Peyer's patch (tissue), 4 donors: ENCODE measurements at places on chromosomes 3 and 15. TPM values are rescaled to one million over a fixed set of nuclear protein-coding genes. Genes with fewer than 3 reads are reported as not detected.

DNA sequence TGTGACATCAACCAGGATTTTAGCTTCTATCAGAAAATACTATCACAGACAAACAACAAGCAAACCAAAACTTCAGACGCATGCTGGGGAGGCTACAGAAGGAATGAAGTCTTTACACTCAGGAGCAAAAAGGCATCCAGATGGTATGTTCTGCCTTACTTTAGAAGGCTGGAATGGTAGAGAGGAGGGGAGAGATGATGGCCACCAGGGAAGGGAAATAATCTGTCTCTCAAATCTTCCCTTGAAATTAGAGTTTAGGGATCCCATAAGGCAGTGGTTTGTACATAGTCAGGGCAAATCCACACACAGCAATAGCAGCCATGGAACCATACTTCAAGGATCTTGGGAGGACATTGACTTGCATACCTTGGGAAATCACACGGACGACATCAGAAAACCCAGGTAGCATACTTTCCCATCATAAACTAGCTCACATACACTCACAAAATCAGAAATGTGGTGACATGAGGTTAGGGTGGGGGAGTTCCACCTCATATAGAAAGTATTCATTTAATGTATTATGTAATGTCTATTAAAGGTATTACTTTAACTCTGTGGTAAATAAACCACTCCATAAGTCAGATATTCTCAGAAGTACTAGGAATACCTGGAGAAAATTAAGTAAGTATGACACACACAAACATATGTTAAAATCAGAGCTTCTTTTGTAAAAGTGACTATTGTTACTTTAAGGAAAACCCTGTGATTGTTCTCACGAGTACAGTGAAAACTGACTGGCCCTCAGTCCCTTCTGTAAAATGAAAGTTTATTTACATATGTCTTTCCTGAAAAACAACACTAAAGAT lies 9.4 kb downstream of the BTLA start:
- DNase-seq = no peak

GRCh38 chr15:52039925-52040781 lies 21.1 kb downstream of the MAPK6 start:
- DNase-seq = no peak

DNA sequence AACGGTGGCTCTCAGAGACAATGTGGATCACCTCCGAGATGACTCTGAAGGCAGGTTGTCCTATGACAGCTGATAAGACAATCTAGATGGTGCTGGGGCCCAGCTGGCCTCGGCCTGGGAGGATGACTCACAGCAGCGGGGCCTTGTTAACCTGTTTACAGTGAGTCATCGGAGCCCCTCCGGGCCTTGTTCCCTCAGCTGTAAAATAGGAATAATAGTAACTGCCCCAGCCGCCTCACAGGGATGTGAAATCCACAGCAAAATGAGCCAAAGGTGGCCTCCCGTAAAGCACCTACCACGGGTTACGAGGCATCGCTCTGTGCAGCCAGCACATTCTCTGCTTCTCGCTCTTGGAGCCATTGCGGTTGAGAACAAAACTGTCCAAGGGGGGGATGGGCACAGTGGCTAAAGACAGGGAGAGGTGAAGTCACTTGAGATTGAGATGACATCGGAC lies 88.6 kb upstream of the RASGRF1 start:
- no peak for DNase-seq

DNA sequence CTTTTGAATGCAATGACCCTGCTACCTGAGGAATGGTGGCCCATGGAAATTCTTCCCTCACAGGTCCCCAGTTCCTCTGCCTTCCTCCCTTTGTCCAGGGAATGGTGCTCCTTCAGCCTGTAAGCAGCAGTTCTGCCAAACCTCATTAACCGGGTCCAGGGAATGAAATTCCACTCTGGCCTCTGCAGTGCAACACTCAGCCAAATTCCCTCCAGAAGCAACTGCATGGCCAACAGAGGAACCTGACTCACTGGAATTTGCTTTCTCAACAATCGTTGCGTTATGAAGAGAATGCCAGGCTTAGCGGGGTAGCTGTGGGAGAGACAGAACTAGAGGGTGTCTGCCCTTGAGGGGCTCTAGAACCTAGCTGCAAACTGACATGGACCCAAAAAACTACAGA lies 449.4 kb upstream of the PROK2 start:
- no peak for DNase-seq

DNA sequence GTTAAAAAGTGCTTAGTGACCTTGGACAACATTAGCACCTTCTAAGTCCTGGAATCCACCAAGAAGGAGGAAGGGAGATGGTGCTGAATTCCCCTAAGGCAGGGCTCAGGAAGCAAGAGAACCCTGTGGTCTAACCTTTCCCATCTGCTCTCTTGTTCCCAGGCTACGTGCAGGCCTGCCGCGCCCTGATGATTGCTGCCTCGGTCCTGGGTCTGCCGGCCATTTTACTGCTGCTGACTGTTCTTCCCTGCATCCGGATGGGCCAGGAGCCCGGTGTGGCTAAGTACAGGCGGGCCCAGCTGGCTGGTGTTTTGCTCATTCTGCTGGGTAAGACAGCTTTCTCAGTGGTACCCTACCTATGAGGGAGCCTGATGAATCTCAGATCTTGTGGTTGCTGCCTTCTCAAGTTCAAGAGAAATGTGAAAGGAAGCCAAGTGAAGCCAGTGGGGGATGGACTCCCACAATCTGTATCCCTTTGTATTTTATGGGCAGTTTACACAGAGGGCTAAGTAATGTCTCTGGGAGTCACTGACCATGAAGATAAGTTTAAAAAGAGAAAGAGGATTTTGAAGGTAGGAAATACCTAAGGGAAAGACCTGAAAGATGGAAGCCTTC lies 4.4 kb downstream of the CLDN11 start:
- no peak for DNase-seq

DNA sequence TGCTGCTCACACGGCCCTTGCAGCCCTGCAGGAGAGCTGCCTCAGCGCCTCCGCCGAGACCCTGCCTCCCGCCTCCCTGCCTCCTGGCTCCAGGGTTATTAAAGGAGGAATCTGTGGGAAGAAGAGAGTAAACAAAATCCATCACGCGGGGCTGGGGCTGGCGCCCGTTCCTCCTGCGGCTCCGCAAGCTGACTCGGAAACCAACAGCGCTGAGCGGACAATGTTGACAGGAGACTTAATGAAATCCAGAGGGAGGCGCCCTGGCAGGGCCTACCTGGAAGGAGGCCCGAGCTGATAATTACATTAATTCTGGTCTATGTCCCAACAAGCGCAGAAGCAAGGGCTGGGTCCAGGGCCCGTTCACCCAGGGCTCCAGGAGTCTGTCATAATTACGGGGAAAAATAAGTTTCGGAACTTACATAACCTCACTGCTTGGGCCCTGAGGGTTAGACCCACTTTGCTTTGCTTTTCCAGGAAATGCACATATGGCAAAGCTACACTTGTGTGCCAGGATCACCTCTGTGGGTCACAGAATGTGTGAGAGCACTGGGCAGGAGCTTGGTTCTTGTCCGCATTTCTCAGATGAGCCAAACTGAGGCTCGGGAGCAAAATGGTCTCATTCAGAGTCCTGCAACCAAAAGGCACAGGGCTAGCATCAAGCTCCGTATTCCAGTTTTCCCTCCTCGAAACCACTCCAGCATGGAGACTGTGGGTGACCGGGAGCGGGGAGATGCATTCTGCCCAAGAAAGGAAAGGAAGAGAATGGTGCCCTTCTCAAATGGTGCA lies 43.8 kb upstream of the SLC6A6 start:
- DNase-seq = no peak

DNA sequence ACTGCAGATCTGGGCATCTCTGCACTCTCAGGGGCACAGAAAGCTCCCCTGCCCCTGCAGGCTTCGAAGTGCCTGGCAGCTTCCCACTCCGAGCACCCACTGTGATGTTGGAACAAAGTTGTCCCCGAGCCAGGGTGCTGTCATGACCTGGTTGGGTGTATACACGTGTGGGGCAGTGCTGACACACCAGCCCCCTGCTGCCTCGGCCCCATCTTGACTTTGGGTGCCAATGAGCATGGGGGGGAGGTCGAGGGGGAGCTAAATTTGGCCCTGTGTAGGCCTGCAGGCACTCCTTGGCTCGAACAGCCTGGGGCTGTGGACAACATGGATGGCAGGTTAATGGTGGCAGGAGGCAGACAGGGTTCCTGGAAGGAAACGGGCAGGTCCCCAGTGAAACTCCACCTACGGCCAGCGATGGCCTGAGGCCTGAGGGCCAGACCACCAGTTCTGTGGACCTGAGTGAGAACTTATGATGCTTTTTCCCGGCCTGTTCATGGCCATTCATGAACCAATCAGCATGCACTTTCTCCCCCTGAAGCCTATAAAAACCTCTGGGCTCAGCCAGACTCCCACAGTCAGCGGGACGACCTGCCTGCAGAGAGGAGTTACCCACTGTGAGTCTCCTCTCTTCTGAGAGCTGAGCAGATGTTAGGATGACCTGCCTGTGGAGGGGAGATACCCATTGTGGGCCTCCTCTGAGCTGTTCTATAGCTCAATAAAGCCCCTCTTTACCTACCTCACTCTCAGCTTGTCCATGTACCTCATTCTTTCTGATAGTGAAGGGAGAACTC lies 1029.1 kb upstream of the GBE1 start:
- DNase-seq = peak; percentile 32

DNA sequence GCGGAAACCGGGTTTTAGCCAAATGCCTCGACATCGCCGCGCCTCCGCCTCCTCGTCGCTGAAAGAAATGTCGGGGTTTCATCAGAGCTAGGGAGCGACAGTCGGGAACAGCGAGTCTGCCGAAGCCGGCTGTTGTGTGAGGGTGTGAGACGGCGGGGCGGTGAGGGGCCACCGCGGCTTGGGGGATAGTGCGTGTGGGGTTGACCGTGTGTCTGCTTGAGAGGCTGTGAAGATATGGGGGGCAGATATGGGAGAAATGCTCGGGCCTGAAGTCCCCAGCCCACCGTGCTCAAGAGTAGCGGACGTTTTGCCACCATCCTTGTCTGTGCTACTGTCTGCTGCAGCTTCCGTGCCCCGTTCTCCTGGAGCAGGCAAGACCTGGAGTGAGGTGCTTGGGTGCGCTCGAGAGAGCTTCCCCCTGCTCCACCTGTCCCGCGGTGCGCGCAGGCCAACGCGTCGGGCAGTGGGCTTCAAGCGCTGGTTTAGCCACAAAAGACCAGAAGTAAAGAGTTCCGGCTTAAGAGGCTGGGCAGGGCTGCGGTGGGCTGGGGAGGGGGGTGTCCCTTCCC lies 716 bp upstream of the ISLR2 start:
- DNase-seq = no peak

GRCh38 chr3:126621171-126621570 lies 33.8 kb downstream of the TXNRD3 start:
- no peak for DNase-seq

DNA sequence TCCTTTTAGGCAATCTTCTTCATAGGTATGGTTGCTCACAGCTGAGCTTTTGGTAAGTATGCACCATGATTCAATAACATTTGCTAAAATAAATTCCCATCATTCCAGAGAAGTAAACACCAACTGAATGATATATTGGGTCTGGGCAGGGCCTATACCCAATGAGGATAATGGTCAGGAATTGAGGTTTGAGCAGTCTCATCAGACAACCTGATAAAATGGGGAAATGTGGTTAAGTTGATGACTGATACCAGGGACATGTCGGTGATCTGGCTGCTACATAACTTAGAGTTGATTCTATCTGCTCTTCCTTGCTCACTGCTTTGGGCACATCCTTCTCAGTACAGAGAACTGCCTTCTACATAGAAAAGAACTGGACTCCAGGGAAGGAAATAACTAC lies 92.9 kb downstream of the GPR156 start:
- no peak for DNase-seq

- DNase-seq = no peak
Observed at GRCh38 chr3:195352895-195353488, 82.0 kb upstream of the XXYLT1 start.

DNA sequence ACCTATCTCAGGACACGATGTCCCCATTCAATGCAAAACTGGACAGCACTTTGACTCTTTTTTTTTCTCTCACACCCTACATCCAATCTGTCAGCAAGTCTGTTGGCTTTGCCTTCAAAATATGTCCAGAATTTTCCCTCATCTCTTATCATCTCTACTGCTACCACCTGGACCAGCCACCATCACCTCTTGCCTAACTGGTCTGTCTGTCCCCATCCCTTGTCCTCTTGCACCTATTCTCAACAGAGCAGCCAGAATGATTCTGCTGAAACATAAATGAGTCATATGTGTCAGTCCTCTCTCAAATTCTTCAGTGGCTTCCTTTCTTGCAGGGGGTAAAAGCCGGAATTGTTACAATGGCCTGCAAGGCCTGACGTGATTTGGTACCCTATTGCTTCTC lies 105.8 kb downstream of the CYP19A1 start:
- DNase-seq = no peak

DNA sequence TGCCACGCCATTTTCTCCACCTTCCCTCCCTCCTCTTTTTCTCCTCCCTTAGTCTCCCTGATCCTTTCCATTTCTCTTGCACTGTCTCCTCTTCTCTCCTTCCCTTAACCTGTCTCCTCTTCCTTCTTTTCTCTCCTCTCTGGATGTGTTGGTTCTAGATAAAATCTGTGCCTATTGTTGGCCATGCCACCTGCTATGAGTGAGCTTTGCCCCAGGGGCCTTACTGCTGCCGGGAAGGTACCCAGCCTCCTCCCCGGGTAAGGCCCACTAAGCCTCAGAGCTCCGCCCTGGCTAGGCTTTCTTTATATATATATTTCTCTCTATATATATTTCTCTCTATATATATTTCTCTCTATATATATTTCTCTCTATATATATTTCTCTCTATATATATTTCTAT lies 14.7 kb downstream of the GPD1L start:
- DNase-seq = no peak

SGO1 gene
- 3.5 TPM for total RNA-seq

ALDH1A3 gene
- total RNA-seq = 22.8 TPM

TMEM158 gene
- total RNA-seq = 5.0 TPM

ECE2 gene
- not detected for total RNA-seq

APPL1 gene
- total RNA-seq = 28.6 TPM
